RKO (cell line): ENCODE measurements at places on chromosomes 12 and 14.

GRCh38 chr12:102955926-102956737 is 1.3 kb upstream of the ASCL1 start:
- DNase-seq: no peak

DNA sequence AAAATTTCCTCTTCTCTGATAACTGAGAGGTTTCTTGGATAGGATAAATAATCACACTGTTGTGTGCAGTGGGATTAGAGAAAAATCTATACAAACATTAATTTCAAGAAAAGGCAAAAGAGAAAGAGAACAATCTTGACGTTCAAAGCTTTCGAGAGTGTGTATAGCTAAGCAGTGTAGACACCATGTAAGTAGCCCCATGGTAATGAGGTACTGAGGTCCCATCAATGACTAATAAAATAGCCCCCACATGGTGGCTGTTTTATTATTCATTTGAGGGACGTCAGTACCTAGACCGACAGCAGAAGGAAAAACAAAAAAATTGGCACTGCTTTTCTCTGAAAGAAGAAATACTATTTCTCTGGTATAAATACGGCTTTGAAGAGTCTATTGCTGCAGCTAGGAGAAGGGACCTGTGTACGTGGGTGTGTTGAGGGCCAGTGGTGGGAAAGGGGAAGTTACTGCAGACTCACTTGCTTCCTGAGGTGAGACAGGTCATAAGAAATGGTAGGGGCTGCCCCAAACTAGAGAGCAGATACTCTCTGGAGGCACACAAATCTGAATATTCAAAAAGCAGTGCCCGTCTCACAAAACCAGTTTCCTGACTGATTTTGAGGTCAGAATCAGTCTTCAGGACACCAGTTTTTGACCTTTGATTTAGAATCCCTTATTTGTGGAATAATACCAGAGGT is 339.8 kb downstream of the EMP1 start:
- no peak for DNase-seq

DNA sequence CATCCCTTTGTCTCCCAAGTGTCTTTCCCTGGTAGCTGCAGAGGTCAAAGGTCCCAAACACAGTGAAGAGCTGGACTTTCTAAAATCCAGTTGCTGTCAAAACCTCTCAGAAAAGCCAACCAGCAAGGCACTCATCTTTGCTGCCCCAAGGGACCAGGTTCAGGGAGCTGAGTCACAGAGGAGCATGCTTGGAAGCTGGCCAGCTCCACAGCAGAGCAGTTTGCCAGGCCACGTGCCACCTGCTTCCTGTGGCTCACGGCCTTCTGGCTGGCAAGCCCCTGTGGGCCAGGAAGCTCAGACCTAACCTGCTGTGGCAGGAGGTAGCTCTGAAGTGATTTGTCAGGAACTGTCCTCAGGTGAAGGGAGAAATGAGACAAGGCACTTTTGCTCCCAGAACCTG is 3.6 kb downstream of the ISCU start:
- peak; percentile 76 for DNase-seq

GRCh38 chr14:92945959-92946846 is 23.3 kb downstream of the CHGA start:
- no peak for DNase-seq

- no peak for DNase-seq
Observed at GRCh38 chr12:128693771-128694170, 130.0 kb downstream of the SLC15A4 start.

DNA sequence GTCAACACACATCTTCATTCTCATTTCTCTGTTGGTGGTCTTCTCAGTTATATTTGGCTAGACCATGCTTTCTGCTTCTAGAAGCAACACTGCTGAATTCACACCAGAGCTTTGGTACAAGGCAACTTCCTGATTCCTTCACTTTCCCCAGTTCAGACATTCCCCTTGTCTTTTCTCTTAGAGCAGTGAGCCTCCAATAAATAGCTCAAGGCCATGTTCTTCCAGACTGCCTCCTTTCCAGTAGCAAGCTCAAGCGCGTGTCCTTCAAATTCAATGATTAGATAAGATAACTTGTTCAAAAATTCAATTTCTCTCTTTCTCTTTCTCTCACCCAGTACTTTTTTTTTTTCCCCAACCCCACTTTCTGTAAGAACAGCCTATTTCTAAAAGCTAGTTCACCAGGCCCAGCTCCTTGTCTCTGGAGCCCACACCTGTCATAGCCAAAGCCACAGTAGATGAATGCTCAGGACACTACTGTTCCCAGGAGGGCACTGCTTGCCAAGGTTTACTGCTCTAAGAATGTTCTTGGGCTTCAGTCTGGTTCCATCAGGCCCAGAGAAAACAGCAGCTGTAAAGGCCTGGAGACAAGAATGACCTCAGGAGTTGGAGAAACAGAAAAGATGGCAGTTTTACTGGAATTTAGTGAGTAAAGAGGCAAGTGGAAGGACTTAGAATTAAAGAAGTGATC is 17.7 kb downstream of the TBK1 start:
- no peak for DNase-seq

DNA sequence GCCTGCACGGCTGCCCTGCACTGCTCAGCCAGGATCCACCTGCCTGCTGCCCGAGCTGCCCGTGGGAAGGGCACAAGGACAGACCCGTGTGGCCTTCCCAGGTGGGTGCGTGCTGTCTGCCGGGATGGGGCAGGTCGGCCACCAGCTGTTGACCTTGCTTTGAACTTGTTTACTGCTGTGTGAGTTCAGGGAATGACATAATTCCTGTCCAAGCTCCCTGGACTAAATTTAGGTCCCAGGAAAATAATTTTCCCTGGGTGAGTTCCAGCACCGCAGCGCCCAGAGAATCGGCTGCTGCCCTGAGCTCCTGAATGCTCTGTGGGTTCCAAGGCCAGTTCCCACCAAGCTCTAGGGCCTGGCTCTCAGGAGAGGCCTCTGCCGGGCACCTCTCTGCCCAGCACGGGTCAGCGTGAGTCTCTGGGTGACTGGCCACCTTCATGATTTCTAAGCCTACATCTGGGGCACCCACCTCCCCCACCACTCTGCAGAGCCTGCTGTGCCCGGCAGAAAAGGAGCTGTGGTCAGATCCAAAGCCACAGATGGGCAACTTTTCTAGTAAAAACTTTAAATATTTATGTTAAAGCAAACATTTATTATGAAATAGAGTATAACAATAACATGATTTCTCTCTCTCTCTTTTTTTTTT is 27.2 kb upstream of the MLXIP start:
- no peak for DNase-seq

DNA sequence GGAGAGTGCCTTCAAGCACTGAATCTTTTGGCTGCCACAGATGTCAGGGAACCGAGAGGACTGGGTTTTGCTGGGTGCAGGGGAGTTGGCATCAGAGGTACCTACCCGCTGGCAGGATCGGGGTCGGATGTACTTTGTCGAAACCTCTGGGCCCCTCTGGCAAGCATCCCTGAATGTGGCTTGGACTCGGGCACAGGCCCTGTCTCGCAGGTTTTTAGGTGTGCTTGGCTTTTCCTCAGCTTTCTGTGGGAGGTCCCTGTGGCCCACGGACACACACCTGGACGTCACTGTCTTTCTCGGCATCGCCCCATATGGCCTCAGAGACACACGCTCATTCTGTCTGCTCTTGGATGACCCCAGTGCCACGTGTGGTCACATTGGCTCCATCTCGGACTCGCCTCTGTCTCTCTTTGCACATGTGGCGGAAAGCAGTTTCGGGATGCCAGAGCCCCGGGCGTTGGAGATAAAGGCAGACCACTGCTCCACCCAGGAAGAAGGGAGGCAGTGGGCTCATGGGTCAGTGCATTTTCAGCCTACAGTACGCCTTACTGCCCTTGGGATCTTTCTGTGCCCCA is 769.6 kb upstream of the ALG10B start:
- no peak for DNase-seq
